Fibroblast of skin of scalp (primary cell): ENCODE measurements at places on chromosomes 16 and 17.

- no peak for DNase-seq
Observed at GRCh38 chr16:14284930-14285512, 213.9 kb downstream of the MRTFB start.

- DNase-seq = no peak
Observed at GRCh38 chr17:8821446-8822105, 22.4 kb upstream of the MFSD6L start.

GRCh38 chr16:65658349-65658748 lies 536.5 kb upstream of the CDH11 start:
- DNase-seq = peak; percentile 73

- DNase-seq = no peak
Observed at GRCh38 chr16:35750701-35751104, 2291.3 kb downstream of the TP53TG3F start.

- DNase-seq = no peak
Observed at GRCh38 chr17:12591021-12591735, 74.5 kb upstream of the MYOCD start.

- DNase-seq = no peak
Observed at GRCh38 chr17:56880571-56880970, 33.3 kb downstream of the TRIM25 start.

DNA sequence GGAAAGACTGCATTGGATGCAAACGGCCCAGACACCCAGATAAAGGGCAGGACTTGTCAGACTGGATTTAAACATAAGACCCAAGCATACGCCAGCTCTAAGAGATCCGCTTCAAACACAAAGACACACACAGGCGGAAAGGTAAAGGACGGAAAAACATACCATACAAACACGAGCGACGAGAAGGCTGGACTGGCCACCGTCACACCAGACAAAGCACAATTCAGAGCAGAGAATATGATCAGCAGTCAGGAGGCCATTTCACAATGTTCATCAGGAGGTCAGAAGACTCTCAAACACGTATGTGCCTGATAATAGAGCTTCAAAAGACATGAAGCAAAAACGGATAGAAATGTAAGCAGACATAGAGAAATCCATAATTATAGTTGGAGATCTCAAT lies 84.9 kb upstream of the GNG13 start:
- DNase-seq = no peak
